Osteoblast (primary cell): ENCODE measurements at places on chromosomes 2 and 18. TPM values are rescaled to one million over a fixed set of nuclear protein-coding genes. Genes with fewer than 3 reads are reported as not detected.

- no peaks in the 10 kb centered on the region for H3K36me3 ChIP-seq
- no peaks in the 10 kb centered on the region for H3K27me3 ChIP-seq
- peaks cover 11% of the 10 kb centered on the region for H3K4me1 ChIP-seq
- DNase-seq: no peak
These were observed 41.5 kb upstream of the ZNF396 start for GRCh38 chr18:35418610-35419009.

- peaks cover 72% of the 10 kb centered on the region for H3K4me1 ChIP-seq
- H3K4me3 ChIP-seq: no peak overlapping the region
- H3K27me3 ChIP-seq: no peaks in the 10 kb centered on the region
- H3K36me3 ChIP-seq: no peaks in the 10 kb centered on the region
These were observed 68.3 kb downstream of the BABAM2 start for GRCh38 chr2:27958711-27959378.

DNA sequence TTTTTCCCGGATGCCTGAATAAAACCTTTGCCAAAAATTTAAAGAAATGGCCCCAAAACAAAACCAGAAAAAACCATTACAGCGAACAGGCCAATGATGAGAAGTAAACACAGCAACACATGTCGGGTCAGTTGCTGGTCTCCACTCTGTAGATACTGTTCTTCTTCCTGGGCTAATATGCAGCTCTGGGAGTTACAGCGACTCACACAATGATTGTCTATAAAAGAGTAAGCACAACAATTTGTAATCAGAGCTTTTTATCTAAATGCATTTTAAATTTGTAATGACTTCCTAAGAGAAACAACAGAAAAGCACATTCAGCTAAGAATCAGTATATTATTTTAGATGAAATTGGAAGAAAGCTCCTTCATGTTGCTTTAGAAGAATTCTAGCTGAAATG is 40.3 kb downstream of the GPR155 start:
- no peak overlapping the region for H3K27ac ChIP-seq
- no peak for DNase-seq
- H3K4me1 ChIP-seq: peaks cover 11% of the 10 kb centered on the region

The KCNS3 gene
- 1.8 and 2.7 TPM in 2 replicates for total RNA-seq

DNA sequence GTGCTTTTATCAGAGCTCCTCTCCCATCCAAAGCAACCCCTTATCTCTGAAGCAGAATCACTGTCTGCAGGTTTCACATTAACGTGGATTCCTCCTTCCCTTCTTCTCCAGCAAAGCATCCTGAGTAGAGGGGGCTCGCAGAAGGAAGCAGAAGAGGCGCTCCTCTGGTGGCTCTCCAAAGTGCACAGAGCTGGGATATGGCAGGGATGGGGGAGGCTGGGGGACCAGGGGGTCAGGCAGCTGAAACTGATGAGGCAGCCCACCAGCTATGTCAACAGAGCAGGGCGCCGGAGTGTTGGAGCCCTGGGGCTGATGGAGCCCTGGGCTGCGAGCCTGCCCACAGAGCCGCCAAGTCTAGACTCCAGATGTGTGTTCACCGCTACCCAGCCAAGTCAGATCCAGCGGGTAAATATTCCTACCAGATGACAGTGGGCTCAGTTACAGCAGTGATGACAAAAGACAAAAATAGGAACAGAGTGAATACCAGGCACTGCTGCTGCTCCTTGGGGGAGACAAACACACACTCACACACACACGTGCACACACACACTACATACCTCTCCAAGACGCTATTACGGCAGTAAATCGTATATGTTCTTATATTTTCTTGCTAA is 678.3 kb upstream of the ID2 start:
- peaks cover 28% of the 10 kb centered on the region for H3K4me1 ChIP-seq
- DNase-seq: peak; percentile 78
- H3K27me3 ChIP-seq: no peaks in the 10 kb centered on the region
- H3K27ac ChIP-seq: peak overlapping the region; percentile 94
- no peaks in the 10 kb centered on the region for H3K36me3 ChIP-seq
